ENCODE measurements at places on chromosomes 4 and X. TPM values are rescaled to one million over a fixed set of nuclear protein-coding genes. Genes with fewer than 3 reads are reported as not detected.

The MCF2 gene
- not detected for total RNA-seq

The AMBN gene
- not detected for total RNA-seq

The AFAP1 gene
- total RNA-seq = 92.8 TPM

The MAGEA1 gene
- total RNA-seq = not detected

The RASSF6 gene
- not detected for total RNA-seq

The WDR17 gene
- 0.05 TPM for total RNA-seq

The HPSE gene
- total RNA-seq = 3.5 TPM

The MAGEA8 gene
- total RNA-seq = not detected

The TMEM129 gene
- 49.5 TPM for total RNA-seq

The SYN1 gene
- total RNA-seq = 0.88 TPM

The MAP3K15 gene
- total RNA-seq = not detected

The CYLC1 gene
- total RNA-seq = not detected

The TLL1 gene
- total RNA-seq = 10.8 TPM

The NSD2 gene
- 49.8 TPM for total RNA-seq

The SMIM10L2A gene
- 1.3 TPM for total RNA-seq

- DNase-seq = no peak
Observed at GRCh38 chr4:6463311-6464289, 8.8 kb downstream of the PPP2R2C start.

DNA sequence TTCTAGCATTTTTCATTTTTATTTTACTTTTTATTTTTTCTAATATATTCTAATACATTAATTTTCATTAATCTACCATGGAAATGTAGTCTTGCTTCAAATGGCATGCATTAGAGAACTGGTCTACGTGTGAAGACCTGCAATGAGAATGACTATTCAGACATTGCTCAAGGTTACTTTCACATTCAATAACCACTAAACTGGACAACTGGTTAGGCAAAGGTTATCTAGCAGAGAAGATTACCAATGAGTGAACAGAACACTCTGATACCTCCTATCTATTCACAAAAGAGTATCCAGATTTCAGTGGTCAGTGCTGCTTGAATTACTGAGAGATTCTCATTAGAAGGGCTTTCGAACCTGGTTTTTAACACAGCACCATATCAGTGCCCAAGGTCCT lies 58.9 kb upstream of the ARHGAP24 start:
- DNase-seq = no peak

DNA sequence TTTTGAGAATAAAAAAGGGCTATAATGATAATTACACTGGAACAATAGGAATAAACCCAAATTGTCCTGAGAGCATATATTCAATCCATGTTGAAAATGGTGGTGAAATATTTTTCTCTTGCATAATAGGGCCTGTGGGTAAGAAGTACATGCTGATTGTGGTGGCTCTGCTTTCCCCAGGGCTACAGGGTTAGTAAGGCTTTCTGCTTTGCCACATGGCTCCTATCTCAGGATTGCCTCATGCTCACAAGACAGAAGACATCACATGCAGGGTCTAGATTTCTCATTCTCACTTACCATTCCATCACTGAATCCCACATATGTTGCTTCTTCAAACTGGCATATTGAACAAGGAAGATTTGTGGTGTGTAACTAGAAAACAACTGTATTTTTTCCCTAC lies 12.4 kb upstream of the VEGFC start:
- no peak for DNase-seq

DNA sequence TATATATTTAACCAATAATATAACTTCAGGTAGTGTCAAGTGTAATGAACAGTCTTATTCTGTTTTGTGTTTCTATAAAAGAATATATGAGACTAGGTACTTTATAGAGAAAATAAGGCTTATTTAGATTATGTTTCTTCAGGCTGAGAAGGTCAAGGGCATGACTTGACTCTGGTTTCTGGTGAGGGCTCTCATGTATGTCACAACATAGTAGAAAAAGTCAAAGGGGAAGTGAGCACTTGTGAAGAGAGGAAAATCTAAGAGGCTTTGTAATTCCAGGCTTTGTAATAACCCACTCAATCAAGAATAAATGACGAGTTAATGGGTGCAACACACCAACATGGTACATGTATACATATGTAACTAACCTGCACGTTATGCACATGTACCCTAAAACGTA lies 27.6 kb downstream of the PRR32 start:
- DNase-seq = no peak

GRCh38 chr4:27836523-27836922 lies 975.9 kb downstream of the STIM2 start:
- DNase-seq = no peak

DNA sequence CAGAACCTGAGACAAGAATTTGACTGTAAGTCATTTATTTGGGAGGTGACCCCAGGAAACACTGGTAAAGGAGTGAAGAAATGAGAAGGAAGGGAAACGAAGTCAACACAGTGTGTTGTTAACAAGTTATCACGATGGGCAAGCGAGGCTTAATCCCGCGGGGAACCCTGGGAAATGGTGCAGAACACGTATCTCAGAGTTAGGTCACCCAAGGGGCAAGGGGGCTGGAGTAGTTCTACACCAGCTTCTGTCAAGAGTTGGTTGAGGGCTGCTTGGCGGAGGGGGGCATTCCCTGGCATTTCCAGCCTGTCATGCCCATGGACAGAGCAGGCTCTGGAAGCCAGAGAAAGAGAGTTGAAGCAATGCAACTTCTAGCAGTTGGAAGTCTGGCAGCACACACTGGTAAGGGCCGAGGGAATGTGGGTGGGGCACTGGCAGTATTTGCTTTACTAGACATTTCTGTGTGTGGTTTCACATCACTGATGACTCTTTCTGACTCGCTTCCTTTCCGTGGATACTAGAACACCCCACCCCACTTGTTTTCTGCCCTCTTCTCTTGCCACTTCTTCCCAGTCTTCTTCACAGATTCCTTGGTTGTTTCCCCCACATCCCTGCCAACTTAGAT lies 52.2 kb upstream of the ADGRG2 start:
- DNase-seq = no peak

GRCh38 chr4:189021831-189022230 lies 882.6 kb downstream of the TRIML1 start:
- DNase-seq = no peak

- no peak for DNase-seq
Observed at GRCh38 chr4:149964001-149964796, 114.0 kb upstream of the DCLK2 start.

GRCh38 chrX:129786210-129786651 lies 6.5 kb downstream of the SASH3 start:
- no peak for DNase-seq

- no peak for DNase-seq
Observed at GRCh38 chrX:18174209-18174608, 46.5 kb downstream of the BEND2 start.

DNA sequence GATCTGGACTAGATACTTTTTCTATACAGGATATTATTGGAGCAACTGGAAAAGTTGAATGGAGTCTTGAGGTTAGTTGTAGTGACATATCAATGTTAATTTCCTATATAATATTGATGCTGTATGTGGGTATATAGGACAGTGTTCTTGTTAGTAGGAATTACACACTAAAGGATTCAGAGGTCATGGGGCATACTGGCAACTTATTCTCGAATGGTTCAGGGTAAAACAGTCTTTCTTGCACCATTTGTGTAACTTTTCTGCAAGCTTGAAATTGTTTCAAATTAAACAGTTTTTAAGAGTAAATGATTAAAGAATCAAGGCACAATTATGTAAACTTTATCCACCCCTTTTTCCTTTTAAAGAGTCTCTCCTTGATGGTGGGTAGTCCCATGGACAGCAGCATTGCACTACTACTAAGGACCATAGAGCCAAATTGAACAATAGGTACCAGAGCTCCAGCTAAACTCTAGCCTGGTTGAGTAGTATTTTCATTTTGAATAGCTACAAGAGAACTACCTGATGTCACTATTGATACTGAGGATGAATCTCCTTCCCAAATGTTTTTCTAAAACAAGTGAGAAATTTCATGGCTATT lies 70.1 kb downstream of the DMP1 start:
- DNase-seq = no peak

GRCh38 chrX:102604327-102604726 lies 5.0 kb downstream of the ARMCX5 start:
- DNase-seq = no peak

DNA sequence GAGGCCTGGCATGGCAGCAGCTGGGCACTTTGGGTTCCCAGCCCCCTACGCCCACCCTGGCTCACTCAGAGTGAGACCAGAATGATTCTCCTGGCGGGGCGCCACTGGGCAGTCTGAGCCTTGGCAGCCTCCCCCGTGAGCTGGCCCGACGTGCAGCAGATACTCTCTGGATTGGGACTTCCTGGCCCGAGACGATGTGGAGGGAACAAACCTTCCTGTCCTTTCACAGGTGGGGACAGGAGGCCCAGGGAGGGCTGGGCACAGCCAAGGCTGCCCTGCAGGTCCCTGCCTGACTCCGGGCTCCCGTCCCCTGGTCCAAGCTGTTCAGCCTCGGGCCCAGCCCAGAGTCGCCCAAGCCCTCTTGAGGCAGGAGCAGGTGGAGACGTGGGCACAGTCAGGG lies 17.9 kb upstream of the ADD1 start:
- no peak for DNase-seq

GRCh38 chr4:84917086-84917821 lies 49.2 kb downstream of the WDFY3 start:
- no peak for DNase-seq

DNA sequence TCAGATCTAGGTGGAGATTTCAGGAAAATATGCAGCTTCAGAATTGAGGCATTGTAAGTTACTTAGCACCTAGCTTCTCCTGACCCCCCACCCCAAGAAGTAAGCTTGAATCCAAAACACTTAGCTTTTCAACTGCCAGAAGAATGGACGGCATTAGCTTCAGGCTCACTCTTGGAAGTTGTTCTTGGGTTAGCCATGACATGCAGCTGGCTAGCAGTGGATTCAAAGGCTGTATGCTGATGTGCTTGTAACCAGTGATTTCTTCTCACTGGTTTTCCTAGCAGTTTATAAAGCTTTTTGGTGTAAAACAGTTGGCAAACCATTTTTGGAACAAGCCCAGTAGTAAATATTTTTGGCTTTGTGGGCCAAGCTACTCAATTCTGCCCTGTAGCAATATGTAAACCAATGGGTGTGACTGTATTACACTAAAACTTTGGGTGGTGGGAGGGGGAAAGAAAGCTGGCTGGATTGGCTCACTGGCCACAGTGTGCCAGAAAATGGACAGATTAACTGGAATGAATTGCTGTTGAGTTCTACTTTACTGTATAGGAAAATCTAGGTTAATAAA lies 85.6 kb downstream of the SHROOM2 start:
- DNase-seq = no peak

DNA sequence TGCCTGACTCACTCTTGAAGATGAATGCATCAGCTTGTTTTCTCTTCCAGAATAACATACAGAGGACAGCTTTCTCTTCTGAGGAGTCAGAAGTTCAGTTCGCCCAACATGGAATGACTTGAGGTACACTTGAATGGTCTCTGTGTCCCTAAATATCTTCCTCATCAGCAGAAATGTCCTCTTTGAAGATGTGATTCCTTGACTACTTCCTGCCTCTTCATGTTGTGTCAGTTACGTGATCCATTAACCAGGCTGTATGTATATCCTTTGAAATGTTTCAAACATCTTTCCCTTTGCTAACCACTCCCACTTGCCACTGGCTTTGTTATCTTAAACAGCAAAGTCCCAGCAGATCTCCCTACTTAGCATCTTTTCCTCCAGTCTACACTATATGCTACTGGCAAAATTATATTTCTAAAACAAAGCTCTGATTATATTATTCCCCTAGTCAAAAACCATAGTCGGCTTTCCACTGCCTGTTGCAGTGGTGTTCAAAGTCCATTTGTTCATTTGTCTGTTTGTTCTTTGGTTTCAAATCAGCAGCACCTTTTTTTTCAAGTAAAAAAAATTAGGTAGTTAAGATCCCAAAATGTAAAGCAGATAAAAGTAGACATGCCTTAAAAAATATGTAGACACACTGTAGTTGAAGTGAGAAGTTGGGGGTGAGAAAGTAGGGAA lies 82.1 kb upstream of the PAK3 start:
- DNase-seq = no peak

GRCh38 chr4:1751919-1752283 lies 30.6 kb downstream of the TACC3 start:
- DNase-seq = no peak

- no peak for DNase-seq
Observed at GRCh38 chr4:41363384-41363981, 106.8 kb downstream of the UCHL1 start.

DNA sequence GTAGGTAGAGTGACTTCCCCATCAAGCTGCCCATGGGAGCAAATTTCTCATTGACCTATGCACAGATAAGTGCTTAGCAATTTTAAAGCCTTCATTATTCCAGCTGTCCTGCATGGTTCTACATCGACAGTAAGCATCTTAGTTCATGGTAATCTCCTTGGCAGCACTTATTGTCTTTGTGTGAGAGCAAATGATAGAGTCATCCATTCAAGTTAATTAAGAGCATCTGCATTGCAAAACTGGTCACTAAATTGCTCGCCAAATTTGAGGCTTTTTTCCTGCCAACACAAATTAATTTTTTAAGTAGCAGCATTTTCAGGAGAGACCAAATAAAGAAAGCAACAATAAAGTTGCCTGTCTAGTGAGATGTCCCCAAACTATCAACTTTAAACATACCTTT lies 76.7 kb downstream of the SH3BGRL start:
- DNase-seq = no peak

- no peak for DNase-seq
Observed at GRCh38 chr4:139893801-139894200, 228.2 kb downstream of the MGST2 start.

DNA sequence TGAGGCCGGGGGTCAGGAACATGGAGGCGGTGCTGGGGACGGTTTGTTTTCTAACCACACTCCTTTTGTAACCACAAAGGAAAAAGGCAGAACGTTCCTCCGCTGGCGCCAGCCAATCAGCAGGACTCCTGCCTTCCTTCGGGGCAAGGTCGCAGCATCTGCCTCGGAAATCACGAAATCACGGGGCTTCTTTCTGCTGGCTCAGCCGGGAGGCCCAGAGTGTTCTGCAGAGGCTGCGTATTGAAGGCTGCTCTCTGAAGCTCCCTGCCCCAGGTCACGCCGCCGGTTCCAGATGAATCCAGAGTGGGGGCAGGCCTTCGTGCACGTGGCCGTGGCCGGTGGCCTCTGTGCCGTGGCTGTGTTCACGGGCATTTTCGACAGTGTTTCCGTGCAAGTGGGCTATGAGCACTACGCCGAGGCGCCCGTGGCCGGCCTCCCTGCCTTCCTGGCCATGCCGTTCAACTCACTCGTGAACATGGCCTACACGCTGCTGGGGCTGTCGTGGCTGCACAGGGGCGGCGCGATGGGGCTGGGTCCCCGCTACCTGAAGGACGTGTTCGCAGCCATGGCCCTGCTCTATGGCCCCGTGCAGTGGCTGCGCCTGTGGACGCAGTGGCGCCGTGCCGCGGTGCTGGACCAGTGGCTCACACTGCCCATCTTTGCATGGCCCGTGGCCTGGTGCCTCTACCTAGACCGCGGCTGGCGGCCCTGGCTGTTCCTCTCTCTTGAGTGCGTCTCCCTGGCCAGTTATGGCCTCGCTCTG lies 9.4 kb downstream of the TMEM187 start:
- no peak for DNase-seq

All from glomerular endothelial cell (primary cell).